T-helper 22 cell (primary cell): ENCODE measurements at places on chromosomes 5 and 9.

DNA sequence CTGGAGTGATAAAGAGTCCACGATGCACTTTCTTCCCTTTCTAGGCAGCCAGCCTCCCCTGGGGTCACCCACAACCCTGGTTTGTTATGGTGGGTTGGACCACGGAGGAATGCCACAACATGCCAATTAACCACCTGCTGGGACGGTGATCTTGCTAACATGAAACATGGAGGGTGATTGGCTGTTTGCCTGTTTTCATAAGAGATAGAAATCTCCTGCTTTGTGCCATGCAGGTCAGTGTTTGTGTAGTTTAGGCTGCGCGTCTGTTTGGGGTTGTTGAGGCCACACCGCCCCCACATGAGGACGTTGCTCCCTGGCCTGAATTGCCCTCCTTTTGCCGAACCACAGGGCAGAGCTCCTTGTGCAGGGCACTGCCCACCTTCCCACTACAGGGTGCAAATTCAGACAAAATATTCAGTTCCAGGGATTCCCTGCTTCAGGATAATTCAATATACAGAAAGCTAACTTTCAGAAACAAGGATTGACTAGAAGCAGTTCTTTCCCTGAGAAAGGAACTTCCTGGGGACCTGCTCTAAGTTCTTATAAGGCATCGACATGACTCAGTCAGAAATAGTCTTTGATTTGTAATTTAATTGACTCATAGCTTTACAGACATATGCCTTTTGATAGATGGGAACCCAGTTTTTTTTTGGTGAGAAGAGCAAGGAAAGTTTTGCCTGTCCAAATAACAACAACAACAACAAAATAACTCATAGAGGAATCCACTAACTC lies 427.6 kb downstream of the GADD45G start:
- no peak for DNase-seq

- DNase-seq: no peak
Measured at GRCh38 chr9:38707885-38708637, 11.9 kb downstream of the FAM240B start.

- DNase-seq: no peak
Measured at GRCh38 chr9:94802793-94803192, 76.3 kb downstream of the AOPEP start.

- DNase-seq: no peak
Measured at GRCh38 chr5:180636403-180637075, 12.9 kb downstream of the FLT4 start.

DNA sequence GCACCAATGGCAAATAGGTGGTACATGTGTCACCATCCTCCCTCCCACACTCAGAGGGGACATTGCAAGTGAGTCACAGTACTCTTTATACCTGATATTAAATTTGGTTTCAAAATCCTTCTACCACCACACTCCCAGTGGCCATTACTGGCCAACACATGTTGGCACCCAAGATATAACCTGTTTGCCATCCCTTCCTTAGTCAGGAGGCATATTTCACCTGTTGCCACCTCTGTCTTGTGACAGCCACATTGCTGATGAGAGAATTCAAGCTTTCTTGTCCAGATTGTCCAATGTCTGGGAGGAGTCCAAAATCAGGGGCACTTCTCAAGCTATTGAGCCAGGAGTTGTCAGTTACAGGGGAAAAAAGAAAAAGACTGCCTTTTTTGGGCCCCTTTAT lies 80.2 kb upstream of the WWC1 start:
- DNase-seq: no peak

DNA sequence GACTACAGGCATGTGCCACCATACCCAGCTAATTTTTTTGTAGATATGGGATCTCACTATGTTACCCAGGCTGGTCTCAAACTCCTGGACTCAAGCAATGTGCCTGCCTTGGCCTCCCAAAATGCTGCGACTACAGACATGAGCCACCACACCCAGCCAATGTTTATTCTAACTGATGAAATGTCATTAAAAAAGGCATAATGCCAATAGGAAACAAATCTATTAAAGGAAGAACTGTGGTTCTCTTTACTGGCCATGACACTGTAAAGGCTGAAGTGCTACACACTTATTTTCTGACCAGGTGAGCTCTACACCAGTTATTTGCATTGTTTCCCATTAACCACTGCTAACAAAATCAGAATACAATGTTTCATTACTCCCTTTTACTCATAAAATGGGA lies 106.0 kb downstream of the STRBP start:
- no peak for DNase-seq

- DNase-seq: no peak
Measured at GRCh38 chr5:145768863-145769262, 66.3 kb downstream of the PRELID2 start.
